ENCODE measurements at places on chromosomes 5 and 9.

DNA sequence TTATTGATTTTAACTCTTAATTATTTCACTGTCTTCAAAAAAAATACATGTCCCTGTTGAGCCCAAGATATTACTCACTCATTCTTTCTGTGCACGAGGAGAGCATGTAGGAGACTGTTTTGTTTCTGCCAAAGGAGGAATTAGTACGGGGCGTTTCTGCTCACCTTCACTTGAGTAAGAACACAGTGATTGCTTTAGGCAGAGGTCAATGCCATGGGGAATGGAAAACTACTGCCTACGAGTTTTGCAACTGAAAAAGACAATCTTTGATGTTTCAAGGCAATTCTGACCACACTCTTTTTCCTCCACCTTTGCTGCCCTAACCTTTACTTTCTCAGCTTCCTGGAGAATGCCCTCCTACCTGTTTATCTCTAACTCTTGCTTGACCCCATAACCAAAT, 109.4 kb downstream of the CCDC192 start:
- no peak for DNase-seq

- DNase-seq, result no peak
Measured at GRCh38 chr5:176874198-176874780, 24.9 kb downstream of the HK3 start.

DNA sequence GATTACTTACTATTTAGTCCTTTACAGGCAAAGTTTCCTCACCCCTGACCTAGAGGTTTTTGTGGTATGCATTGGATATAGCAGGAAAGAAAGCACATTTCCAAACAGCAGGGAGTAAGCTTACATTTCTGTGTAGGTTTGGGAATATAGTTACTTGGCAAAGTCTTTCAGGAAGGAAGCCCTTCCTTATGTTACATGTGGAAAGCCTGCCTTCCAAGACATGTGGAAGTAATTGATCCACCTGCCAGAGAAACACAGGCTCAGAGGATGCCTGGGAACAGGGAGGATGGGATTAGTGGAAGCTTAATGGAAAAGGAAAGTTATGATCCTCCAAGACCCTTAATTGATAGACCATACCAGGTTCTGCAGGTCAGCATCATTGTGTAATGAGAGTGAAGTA, 87.3 kb upstream of the PPP1R2B start:
- DNase-seq, result no peak

- DNase-seq, result no peak
Measured at GRCh38 chr9:83336706-83337105, 201.5 kb downstream of the FRMD3 start.

- DNase-seq, result no peak
Measured at GRCh38 chr5:115324021-115324420, 27.6 kb upstream of the CCDC112 start.

DNA sequence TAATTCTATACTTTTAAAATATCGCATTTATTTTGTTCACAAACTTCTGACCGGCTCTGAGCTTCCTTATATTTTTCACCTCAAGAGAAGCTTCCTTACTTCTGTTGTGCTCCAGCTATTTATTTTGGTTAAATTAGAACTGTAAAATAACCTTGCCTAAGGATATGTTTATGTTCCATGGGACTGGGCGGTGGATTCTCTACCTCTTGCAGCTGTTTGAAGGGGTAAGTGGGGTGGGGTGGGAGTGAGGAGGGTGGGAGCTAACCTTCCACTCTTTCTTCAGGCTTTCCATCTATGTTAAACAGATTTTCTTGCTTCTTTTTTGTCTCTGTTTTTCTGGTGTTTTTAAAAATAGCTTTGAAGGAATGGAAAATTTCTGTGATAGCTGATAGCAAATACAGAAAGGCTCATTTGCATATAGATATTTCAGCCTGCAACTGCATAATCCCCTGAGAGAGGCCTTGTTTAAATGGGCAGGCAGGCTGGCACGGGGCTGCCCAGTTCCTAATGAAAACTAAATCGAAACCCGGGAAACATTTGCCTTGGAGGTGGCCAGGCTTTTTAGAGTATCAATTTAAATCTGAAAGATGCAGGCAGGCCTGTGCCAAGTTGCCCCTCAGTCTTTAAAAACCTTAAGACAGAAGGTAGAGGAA, 122.1 kb upstream of the DMAC1 start:
- DNase-seq, result no peak

DNA sequence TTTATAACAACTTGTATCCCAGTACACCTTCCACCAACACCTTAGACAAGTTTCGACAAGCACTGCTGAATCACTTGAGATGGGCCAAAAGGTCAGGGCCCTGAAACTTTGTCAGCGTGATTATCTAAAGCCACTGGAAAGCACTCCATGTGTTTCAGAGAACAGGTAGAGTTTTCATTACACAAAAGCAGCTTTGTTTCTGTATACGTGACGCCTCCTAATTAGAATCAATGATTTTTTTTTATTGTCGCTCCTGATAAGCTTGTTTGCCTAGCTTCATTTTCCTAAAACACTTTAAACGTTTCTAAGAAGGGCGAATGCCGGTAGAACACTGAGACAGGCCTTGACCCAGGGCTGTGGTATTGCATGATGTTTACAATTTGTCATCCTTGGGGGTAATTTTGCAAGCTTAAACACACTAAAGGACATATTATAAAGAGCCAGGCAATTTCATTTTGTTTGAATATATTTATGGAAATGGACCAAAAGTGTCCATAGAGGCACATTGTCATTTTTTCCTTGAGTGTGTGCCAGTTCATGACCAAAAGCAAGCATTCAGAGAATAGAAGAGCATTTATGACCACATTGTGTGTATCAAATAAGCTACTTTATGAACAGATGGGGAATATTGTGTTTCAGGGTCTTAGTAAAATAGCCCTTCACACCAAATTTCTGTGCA, 193.6 kb downstream of the GLIS3 start:
- DNase-seq, result no peak

DNA sequence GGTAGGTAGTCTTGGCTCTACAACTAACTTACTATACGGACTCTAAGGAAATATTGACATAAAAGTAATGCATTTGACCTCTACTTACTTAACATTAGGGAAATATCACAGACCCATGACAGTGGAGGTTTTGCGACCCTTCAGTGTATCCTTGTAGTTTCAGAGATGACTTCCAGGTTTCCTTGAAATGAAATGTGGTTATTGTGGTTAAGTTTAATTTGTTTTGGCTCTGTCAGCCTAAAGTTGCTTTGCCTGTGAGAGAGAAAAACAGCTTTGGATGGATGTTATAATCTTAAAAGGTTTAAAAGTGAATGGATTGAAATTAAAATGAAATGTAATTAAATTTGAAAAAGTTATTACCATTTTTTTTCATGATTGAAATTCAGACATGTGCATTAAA, 42.9 kb downstream of the LRRTM2 start:
- DNase-seq, result no peak

Data from esophagus squamous epithelium (tissue), 5 donors.